ENCODE measurements at places on chromosomes 3 and 15. TPM values are rescaled to one million over a fixed set of nuclear protein-coding genes. Genes with fewer than 3 reads are reported as not detected.

GRCh38 chr3:60610441-60611112 lies 640.7 kb downstream of the FHIT start:
- peak; percentile 81 for DNase-seq

- no peak for DNase-seq
These were observed 119.3 kb downstream of the P3H2 start for GRCh38 chr3:190001426-190001825.

DNA sequence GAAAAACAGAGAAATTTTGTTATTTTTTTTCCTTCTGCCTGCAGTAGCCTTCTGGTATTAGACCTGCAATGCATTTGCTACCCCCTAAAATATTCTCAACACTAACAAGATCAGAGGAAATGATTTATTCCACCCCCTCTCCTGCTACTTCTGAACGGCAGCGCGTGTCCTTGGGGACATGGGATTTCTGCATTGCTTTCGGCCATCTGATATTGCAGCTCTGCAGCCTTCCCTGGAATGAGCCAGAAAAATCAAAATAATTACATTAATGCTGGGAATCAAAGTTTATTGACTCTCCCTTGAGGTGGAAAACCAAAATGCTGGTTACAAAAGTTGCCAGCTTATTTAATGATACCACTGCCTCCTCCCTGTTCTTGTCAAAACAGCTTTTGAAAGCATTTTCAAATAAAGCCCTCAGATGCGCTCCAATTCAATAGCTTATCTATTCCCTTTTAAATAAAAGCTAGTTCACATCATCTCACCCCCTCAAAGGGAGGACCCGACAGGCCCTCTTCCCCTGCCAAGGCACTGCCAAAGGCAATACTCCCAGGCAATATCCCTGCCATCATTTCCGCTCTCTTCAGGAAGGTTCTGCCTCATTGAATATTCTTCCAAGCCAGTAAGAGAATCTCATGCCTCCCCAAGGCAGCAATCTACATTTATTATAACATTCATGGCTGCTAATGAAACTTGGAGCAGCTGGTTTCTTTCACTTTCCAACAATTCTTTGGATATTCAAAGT lies 96.6 kb downstream of the FHIT start:
- DNase-seq = no peak

- DNase-seq = no peak
These were observed 548.2 kb downstream of the FHIT start for GRCh38 chr3:60703008-60703407.

DNA sequence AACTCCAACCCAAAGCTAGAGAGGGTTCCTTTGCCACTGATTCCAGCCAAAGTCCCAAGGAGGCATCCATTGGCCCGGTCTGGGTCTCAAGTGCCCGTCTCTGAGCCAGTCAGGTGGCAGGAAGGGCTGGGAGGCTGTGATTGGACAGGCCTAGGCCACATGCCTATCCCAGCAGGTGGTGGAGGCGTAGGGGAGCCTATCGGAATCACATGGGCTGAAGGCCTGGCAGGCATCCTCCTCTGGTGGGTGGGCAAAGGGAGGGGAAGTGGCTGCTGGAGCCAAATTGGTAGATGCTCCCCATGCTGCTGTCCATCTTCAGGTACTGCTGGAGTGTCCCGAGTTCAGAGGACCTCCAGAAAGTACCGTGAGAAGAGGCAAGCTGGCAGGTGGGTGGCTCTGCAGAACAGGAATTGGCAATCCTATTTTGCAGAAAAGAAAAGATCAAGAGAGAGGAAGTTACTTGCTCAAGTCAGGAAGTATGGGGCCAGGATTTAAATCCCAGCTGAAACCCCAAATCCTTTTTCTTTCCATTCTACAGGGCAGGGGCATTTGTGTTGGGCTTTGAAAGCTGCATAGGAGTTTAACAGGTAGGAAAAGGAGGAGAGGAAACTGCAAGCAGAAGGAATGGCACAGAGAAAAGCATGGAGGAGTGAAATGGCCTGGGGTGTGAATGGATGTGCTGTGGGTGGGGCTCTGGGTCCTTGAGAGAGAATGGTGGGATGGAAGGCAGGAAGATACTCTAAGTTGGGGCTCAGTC lies 3.7 kb downstream of the CHST13 start:
- DNase-seq = peak; percentile 44

- DNase-seq = no peak
These were observed 38.7 kb downstream of the DIPK2A start for GRCh38 chr3:144010371-144010770.

GRCh38 chr15:30985081-30985531 lies 6.3 kb downstream of the MTMR10 start:
- DNase-seq = peak; percentile 53

DNA sequence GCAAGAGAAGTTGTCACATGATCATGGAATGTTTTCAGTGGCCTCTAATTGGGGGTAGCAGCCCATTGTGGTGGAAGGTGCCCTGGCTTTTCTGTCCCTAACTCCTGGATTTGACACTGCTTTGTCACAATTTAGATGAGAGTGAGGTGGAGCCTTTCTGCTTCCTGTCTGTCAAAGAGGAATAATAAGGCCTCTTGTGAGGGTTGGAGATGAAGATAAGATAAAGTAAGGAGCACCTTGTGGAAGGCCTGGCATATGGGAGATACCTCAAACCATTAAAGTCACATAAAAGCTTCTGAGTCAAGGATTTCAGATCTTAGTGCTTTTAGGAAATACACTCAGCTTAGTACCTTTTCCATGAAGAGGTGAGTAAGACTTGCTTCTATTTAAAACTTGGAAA lies 172.6 kb upstream of the FAM3D start:
- no peak for DNase-seq

GRCh38 chr3:60076331-60076730 lies 1026.5 kb upstream of the CFAP20DC start:
- DNase-seq = no peak

DNA sequence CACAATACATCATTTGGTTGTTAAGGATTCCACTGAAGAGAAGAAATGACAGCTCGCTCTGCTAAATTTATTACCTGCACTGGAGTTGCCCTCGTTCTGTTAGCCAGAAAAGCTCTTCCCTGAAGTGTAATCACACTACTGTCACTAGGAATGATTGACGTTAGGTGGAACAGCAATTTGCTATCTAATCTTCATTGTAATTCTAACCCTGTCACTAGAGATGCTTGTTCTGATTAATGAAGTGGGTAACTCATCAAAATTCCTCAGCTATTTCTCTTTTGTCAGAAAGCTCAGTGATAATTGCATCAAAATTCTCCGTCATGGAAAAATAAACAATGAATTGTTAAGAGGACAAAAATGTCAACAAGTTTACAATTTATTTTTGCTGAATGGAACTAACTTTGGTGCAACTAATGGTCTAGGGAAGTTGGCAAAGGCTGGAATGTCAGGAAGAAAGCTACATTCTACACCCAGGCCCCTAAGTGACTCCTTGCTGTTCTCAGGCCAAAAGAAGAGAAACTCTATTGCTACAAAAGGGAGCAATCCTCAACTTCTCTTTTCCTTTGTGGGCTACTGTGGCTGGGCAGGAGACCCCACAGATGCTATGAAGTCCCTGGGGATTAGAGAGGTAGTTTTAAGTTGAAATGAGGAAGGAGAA lies 34.1 kb downstream of the CCDC191 start:
- no peak for DNase-seq

DNA sequence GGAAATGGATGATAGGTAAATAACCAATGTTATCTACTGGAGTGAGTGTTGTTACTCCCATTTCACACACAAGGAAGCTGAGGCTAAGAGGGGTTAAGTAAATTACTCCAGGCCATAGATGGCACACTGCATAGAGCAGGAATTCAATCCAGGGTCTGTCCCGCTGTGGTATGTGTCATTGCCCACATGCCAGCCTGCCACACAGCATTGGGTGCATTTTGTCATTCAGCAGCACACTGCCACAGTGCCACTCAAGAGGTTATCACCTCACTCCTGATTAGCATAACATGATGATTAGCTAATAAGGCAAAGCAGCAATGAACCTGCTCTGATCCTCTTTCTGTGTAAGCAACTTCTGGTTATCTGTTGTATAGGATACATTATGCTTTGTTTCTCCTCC lies 157.4 kb upstream of the CTNNB1 start:
- DNase-seq = no peak

- no peak for DNase-seq
These were observed 76.0 kb downstream of the THSD4 start for GRCh38 chr15:71191296-71191695.

- DNase-seq = no peak
These were observed 106.4 kb downstream of the TUSC7 start for GRCh38 chr3:116815831-116816588.

- peak; percentile 89 for DNase-seq
These were observed 37.9 kb downstream of the CHRD start for GRCh38 chr3:184417619-184418327.

- no peak for DNase-seq
These were observed 41.1 kb downstream of the GPD1L start for GRCh38 chr3:32147509-32147908.

DNA sequence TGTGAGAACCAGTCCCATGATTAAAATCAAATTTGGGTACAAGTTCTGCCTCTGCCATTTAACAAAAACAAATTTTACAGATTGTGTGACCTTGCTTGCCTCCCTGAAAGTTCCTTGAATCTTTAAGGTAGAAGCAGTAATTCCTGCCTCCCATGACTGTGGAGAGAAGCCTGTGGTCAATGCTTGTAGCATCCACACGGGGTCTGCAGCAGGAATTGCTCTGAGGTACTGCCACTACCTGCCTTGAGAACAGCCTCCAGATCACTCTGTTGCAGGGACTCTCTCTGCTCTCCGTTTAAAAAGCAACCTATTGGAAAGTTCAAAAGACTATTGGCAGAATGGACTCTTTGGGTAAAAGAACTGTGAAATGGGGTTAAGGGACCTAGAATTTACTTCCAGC lies 75.9 kb downstream of the SST start:
- no peak for DNase-seq

DNA sequence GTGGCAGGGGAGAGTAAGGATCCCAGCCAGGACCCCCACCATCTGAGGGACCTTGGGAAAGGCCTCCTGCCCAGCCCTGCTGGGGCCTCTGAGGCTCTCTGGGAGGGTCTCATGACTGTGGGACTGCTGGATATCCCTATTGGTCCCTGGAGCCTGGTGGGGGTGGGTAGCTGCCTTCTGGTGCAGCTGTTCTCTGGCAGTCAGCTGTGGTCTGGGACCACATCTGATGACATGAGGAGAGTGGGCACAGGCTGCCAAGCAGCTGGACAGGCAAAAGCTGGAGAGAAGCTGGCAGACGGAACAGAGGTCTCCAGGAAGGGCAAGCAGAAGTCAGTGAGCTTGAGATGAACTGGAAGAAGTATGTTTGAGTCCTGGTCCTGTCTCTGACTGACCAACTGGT lies 22.4 kb downstream of the PLEKHO2 start:
- DNase-seq = no peak

DNA sequence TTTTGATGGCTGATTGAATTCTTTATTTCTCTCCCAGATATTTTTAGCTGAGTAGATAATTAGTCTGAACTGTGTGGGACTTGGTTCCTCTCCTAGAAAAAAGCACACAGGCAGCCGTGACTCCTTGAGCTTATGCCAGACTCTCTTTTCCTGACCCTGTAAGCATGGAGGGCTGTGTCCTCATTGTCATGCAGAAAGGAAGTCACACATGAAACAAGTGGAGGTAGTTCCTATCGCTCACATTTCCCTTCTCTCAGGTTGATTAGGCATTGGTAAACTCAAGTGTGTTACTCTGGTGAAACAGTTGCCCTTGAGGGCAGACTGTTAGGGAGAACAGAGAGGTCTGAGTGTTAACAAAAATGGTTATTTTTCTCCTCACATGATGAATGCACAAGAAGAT lies 6.3 kb upstream of the RTP4 start:
- DNase-seq = no peak

- DNase-seq = no peak
These were observed 5.7 kb downstream of the ABHD5 start for GRCh38 chr3:43696441-43696840.

DNA sequence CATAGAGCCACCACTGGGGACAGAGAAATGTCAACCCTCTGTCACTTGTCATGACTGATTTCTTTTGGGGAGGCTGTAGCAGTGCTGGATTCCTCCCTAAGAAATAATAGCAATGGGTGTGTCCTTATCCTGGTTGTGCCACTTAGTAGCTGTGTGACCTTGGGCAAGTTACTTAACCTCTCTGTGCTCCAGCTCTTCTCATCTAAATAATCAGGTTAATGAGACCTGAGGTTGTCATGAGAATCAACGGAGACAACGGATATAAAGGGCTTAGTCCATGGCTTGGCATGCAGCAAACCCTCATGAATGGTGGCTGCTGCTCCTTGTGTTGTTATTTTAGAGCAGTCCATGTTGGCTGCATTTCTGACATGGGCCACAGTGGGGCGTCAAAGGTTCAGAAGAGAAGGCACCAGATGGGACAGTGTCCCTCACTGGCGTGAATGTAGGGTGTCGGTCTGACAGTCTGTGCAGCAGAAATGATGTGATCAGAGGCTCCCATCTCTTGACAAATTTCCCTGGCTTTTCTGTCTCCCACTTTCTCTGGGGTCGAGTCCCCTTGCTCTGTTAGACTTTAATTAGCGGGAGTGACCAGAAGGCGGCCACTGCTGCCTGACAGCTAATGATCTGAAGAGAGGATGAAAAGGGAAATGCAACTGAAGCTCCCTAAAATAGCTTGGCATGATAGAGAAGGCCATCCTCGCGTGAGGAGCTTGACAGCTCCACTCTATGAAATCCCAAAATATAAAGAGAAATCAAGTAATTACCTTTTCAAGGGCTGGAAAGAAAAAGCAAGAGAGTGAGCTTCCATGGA lies 209.4 kb downstream of the CADPS start:
- DNase-seq = peak; percentile 65

DNA sequence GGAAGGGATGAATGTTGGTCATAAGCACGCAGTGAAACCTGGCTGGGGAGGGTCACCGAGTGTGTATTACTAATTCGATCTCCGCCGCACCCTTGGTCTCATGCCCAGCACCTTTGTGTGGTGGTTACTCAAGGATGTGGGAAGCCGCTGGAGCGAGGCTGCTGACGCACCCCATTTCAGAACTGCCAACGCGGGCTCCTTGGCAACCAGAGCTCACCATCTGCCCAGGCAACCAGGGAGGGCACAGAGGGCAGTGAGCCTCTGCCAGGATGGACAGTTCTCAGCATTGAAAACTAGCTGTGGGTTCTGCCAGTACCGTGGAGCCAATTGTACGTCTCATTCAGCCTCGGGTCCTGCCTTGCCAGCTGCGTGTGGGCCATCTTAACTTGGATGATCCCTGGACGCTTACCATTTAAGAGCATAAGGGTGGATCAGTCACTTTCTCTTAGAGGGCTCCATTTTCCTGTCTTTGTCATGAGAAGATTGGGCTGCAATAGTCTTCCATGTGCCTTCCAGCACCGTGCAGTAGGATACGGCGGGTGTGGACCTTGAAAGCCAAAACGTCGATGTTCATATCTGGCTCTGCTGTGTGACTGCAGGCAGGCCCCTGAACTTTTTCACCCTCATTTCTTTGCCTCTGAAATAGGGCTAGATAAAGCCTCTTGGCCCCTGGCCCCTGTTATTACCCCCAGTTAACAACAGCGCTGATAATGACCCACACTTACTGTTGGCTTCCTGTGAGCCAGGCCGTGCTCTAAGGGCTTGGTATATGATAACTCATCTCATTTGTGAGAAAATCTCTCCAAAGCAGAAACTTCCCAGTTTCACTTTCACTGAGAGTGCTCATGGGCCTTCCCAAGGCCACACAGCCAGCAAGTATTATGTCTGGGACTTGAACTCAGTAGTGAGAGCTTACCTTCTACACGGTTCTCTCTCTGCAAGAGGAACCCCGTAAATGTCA lies 238.8 kb downstream of the OPA1 start:
- DNase-seq = no peak

The CCR1 gene
- total RNA-seq = 21.5 TPM

The CPN2 gene
- not detected for total RNA-seq

The CHRNA7 gene
- 3.6 TPM for total RNA-seq

The REC114 gene
- total RNA-seq = not detected

The SPTSSB gene
- total RNA-seq = 0.39 TPM

The PLSCR2 gene
- total RNA-seq = 1.0 TPM

The SCG5 gene
- total RNA-seq = 2.6 TPM

The GATA2 gene
- total RNA-seq = 39.5 TPM

The VEPH1 gene
- not detected for total RNA-seq

The FBN1 gene
- 167 TPM for total RNA-seq

All from aorta (tissue), 5 donors.